Suppressor macrophage treated with lipopolysaccharide for 1 hour (primary cell): ENCODE measurements at places on chromosomes 5 and 9.
A peak's percentile ranks its signal among the peaks of the same experiment; 100 is the strongest.

GRCh38 chr9:126705767-126706697 lies 92.3 kb downstream of the LMX1B start:
- DNase-seq, result peak; percentile 78

DNA sequence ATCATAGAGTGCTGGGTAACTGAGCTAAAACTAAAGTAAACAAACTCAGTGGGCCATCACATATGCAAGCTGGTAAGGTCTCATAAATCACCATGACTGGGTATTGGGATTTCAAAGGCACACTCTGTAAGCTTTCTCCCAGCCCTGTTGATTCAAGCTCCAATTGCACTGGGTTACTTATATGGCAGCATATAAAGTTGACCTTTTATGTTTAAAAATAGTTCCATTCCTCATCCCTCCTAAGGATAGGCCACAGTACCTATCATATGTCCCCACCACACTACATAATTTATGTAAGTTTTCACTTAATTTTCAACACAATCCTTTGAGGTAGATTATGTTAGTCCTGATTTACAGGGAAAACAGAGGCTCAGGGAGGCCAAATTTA lies 438.4 kb downstream of the RAB3C start:
- DNase-seq, result no peak

DNA sequence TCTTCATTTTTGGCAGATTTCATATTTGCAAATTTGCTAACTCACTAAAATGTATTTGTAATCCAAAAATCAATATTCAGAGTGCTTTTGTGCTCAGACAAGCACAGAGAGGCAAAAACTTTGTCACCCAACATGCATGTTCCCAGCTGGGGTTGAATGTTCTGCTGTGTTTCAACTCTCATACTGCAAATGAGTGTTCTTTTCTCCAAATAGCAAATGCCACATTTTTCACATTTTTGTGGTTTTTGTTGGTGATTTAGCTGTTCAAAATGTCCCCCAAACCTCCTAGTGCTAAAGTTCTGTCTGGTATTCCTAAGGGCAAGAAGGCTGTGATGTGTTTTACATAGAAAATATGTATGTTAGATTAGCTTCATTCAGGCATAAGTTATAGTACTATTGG lies 87.3 kb upstream of the PCSK5 start:
- no peak for DNase-seq

- DNase-seq, result peak; percentile 53
These were observed 7.2 kb downstream of the IRGM start for GRCh38 chr5:150853561-150853960.

- DNase-seq, result no peak
These were observed 35.1 kb downstream of the DMXL1 start for GRCh38 chr5:119105971-119106370.

DNA sequence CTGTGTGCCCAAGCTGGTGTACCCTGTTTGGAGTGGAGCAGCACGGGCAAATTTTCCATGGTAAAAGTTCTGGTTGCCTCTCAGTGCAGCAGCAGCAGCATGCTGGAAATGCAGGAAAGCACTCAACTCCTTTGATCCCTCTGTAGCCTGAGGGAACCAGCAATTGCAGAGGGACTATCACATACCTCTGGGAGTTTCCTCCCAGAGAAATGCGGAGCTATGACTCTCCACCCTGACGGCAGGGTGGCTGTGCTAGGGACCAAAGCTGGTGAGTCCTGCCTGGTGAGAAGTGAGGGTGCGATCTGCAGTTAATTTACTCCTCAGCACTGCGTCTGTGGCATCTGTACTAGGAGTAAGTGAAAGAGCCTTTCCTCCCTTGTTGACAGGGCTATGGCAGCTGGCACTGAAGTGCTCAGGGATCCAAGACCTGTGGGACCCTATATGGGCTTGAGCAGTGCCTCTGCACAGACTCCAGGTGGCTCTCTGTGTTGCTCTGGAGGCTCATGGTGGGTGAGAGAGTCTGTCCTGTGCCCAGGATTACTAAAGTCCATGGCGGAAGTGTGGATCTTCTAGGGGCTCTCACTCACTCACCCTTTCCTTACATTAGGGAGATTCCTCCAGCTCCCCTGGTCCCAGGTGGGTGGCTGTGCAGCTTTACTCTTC lies 601.2 kb upstream of the TYRP1 start:
- DNase-seq, result no peak

DNA sequence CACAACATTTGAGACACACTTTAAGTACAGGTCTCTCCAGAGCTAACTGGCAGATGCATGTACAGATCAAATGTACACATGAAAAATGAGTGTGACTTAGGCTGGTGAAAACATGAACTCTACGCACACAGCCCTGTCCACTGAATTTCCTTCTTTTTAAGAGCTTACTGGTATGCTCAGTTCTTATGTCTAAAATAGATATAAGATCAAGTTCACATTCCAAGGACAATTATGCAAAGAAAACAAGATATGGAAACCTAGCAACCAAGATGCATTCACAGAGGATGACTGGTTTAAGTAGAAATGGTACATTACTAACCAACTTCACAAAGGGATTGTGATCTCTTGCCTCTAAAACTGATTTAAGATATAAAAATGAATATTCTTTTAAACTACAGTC lies 56.7 kb downstream of the TLE1 start:
- DNase-seq, result no peak
